ENCODE measurements at places on chromosomes 12 and 14.

- DNase-seq: no peak
Measured at GRCh38 chr14:32720927-32721326, 217.8 kb upstream of the NPAS3 start.

- DNase-seq: no peak
Measured at GRCh38 chr14:89678768-89679167, 261.7 kb upstream of the FOXN3 start.

GRCh38 chr14:101022121-101022520, 118.6 kb upstream of the RTL1 start:
- no peak for DNase-seq

DNA sequence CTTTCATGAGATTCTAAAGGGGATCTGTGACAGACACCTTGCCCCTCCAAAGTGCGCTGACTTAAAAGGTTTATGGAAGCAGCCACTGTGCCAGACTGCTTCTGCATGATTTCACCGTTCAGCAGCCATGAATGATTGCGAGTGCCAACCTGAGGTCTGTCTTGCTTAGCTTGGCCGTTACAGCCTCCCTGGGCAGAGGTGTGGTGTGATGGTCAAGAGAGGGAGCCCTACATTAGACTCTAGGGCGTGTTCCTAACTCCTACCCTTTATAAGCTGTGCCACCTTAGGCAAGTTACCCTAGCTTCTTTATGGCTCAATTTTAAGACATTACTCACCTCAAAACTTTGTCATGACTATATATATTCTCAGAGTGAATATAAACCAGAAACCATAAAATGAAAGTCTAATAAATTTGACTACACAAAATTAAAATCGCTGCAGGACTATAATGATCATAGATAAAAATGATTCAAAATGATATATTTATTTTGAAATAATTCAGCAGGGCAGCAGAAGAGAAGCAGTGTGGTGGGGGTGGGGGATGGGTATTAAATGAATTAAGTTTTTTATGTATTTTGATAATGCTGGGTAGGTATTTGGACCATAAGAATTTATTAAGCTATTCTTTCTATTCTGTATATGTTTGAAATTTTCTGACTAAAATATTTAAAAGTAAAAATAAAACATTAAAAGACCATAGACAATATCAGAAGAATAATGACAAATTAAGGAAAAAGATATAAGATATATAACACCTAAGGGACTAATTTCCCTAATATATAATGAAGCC, 47.7 kb upstream of the MBIP start:
- DNase-seq: no peak

- no peak for DNase-seq
Measured at GRCh38 chr12:24198936-24199671, 249.6 kb upstream of the SOX5 start.

Measured in activated T-helper 1 cell treated with Interleukin-2 at 50 U/mL for 16 hours (primary cell).